ENCODE measurements at places on chromosomes 1 and 21.

DNA sequence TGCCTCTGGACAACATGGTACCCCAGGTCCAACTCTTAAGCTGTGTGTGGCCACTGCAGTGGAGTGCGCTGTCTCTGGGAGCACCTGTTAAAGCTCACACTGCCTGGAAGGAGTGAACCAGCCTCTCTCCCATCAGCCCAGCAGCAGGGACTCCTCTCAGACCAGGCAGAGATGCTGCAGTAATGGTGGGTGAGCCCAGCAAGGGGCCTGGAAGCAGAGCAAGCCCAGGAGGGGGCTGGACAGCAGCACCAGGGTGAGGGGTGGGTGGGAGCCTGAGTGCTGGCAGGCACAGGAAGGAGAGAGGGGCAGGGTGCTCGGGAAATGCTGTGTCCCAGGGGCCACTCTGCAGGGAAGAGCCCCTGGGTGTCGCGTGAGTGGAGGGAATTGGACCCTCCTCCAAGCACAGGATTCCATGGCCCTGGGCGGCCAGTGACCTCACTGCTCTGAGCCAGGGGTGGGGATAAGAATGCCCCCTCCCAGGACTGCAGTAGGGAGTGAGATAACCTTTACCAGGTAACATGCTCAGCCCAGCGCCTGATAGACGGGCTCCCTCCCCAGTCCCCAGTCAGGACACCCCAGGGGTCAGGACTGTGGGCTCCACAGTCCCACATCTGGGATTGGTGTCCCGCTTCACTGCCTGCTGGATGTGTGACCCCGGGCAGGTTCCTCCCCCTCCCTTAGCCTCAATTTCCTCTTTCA, 313.1 kb downstream of the MATN1 start:
- DNase-seq: no peak

- no peak for DNase-seq
These were observed 268.3 kb upstream of the PROX1 start for GRCh38 chr1:213719462-213719861.

- DNase-seq: no peak
These were observed 27.7 kb downstream of the C1QB start for GRCh38 chr1:22680726-22681125.

DNA sequence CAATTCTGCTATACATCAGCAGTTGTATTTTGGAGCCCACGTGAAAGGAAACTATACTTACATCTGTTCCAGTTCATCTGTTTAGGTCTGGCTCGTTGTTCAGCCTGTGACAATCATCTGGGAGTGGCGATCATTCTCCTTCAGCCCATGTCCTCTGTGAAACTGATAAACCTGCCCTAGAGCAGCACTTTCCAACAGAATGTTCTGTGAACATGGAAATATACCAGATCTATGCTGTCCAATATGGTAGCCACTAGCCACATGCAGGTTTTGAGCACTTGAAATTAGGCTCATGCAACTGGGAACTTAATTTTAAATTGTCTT, 24.5 kb upstream of the COQ8A start:
- no peak for DNase-seq

DNA sequence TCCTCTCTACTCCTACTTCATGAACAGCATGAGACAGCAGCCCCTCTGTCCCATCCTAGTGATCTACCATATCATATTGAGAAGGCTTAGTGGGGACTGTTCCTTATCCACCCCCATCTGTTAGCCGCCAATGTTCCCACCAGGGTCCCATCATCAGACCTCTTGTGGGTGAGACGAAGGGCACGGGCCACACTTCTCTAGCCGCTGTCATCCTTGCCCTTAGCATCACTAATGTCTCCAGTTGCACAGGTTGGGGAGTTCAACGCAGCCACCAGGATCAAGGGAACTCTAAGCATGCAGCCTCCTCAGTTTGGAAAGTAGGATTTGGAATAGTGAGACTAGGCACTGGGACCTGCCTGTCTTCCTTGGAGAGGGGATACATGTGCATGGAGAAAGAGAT, 20.1 kb downstream of the INKA2 start:
- DNase-seq: no peak

DNA sequence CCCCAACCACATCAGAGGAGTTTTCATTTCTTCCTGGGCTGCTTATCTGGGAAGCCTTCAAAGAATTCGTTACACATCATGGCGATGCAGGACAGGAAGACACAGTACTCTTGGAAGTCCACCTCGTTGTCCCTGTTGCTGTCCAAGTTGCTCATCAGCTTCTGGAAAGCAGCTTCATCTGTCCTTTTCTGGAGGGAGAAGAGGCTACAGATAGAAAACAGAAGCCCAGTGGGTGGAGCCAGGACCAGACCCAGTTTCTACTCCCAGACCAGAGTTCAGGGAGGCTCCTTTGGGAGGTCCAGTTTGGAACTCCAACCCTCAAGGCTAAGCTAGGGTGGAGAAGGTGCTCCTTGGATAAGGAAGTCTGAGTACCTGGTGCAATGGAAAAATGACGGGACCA, 1.9 kb downstream of the S100A4 start:
- DNase-seq: no peak

GRCh38 chr1:223264983-223265908, 98.7 kb downstream of the SUSD4 start:
- no peak for DNase-seq

DNA sequence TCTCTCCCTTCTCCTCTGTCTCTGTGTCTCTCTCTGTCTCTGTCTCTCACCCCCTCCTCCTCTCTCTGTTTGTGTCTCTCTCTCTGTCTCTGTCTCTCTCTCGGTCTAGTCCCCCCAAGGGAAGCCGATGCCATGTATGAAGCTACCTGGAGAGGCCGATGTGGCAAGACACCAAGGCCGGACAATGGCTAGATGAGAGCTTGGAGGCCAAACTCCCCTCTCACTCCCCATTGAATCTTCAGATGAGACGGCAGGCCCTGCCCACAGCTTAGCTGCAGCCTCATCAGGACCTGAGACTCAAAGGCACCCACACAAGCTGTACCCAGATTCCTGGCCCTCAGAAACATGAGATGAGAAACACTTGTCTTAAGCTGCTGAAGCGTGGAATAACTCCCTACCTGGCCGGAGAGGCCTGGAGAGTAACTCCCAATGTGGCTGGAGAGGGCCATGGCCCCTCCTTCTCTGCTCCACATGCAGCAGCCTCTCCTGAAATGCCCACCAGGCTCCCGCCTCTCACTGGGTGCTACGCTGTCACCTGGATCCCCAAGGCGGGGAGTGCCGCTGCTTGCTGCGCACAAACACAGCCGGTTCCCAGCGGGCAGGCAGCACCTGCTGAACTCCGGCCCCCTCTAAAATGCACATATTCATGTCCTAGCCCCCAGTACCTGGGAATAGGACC, 7.8 kb upstream of the ACTRT2 start:
- DNase-seq: no peak

DNA sequence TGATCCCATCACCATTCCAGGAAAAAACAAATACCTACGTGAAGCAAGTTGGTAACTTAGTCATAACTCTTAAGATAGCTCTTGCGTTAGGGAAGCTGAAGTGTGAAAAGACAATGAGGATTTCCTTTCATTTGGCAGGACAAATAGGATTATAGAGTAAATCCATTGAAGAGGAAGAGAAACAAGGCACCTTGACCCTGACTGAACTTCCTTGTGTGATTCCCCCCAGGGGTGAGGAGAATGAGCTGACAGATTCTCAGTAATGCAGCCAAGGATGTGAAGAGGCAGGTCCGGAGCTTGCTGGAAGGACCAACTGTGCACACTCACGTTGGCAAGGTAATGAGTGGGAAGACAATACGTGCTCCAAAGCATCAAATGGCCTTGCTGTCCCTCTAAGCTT, 55.0 kb upstream of the HMCN1 start:
- peak; percentile 6 for DNase-seq

DNA sequence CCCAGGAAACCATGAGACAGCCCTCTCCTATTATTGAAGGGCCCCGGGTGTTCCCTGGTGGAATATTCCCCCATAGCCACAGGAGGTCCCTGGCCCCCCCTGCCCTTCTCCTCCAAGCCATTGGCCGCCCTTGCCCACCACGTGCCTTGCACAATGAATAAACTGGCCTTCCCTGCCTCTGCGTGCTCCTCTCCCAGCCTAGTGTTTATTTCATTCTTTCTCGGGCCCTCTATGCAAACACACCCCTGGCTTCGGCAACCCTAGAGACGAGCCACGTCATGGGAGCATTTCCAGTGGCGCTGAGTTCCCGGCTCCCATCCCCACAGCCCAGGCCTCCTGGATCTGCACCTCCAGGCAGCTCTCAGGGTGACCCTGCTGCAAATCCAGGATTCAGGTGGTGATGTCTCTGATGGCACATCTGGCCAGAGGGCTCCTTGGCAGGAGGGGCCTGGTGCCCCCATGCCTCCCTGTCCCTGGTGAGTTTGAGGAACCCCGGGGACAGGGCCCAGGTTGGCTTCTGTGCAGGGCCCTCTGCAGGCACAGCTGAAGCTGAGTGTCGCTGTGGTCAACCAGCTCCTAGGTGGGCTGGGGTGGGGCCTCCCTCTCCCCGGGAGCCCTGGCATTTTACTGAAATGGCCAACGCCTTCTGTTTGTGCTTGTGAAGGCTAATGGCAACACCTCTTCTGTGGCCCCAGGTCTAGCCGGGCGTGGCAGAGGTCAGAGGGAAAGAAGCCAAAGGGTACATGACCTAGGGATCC, 6.2 kb downstream of the KRTAP10-12 start:
- no peak for DNase-seq

DNA sequence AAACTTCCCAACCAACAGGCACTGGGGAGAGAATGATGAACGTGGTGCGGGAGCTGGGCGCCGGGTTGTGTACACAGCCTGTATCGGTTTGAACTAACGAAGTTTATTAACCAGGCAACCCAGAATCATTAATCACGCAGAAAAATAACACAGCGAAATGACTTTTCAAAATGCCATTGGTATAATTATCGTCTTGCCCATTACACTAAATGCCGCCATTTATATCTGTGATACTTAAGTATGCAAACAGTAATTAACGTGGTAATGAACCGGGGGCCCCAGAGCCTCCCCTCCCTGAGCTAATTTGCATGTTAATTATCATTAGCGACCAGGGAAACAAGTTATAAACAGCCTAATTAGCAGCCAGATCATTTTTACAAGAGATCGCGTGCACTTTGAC, 5.1 kb upstream of the TTC34 start:
- DNase-seq: no peak

DNA sequence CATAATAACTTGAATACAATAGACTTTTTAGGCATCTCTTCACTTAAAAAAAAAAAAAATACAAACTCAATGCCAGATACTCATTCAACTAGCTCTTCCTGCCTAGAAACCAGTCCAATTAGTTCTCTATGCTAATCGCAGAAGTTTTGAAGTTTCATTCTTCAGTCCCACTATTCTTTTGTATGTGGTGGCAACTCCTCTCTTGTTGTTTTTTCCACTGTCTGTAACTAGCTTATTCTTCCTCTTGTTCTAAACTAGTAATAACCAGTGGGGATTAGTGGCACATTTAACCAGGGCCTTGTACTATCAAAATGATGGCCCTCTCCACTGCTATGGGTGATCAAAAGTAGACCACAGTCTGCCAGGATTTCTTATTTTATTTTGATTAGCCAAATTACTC, 52.5 kb downstream of the SELENOF start:
- DNase-seq: no peak

DNA sequence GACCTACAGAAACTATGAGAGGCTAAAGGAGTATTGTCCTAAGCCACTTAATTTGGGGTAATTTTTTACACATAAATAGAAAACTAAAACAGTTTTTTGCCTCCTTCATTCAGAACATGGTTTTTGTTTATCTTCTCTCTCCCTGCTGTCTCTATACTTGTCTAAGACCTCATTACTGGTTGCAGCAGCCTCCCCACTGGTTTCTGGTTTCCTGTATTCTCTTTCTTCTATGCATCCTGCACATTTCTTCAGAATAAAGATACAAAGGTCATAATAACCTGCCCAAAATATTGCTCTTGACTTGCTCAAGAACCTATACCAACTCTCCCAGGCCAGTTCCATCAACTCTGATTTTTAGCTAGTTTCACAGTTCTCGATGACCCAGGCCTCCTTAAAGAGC, 19.8 kb upstream of the BOLA1 start:
- DNase-seq: no peak

GRCh38 chr1:157167437-157167836, 29.2 kb upstream of the ETV3 start:
- no peak for DNase-seq

GRCh38 chr1:24417681-24418080, 2.1 kb downstream of the NIPAL3 start:
- DNase-seq: peak; percentile 45

- DNase-seq: no peak
These were observed 49.5 kb upstream of the LRRN2 start for GRCh38 chr1:204735042-204735441.

- DNase-seq: peak; percentile 81
These were observed 921 bp upstream of the ASCL5 start for GRCh38 chr1:201127755-201128455.

DNA sequence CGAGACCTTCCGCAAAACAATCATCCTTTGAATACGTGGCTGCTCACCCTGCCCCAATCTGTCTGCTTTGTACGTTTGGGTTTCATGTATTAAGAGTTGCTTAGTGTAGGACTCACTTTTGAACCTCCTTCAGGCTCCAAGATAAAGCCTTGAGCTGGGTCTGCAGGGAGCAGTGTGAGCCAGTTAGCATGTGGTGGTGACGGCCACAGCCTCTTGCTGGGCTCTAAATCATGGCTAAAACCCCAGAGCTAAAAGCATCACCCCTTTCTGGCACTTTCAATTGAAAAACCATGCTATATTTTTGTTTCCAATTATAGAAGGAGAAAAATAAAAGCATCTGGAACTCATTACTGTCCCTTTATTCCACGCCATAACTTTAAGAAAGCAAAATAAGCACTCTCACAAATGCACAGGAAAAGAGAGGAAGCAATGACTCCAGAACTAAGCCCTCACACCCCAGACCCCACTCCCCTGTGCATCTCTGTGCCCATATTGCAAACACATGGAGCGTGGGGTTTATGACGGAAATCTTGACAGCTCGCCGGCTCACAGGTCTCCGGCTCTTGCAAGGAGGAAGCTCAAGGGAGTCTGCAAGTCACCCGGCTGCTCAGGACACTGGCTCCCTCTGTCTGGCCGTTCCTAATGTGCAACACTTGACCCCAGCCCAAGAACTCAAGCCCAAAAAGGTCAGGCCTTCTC, 135.5 kb downstream of the MIS18A start:
- peak; percentile 79 for DNase-seq

DNA sequence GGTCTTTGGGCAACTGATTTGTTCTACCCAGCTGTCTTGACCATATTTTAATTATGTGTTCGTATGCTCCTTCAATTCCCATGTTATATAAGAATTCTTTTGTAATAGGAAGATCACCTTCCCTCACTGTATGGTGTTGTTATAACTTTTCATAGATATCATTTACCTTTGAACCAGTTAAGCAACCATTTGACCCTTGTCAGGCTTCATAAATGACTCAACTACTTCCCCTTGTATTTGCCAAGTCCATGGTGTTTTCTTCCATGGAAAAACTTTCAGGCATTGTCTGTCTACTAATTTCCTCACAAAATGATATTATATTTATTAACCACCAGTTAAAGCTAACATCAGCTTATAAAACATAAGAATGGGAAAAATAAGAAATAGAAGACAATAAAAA, 5.1 kb downstream of the BPNT1 start:
- no peak for DNase-seq

DNA sequence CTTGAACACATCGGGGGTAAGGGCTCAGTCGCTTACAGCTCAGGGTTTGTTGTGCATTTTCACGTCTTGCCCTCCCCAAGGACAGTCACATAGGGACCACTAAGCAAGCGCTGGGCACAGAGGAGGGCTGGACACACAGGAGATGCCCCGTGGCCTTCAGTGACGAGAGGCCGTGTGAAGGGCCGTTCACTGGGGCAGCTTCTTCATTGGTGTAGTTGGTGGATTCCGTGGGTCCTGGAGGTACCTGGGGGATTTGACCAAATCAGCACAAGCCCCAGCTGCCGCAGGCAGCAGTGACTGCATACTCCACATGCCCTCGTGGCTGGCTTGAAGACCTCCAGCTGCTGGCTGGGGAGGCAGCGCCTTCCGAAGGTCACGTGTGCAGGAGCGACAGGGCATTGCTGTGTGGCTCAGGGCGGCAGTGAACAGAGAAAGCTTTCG, 100.8 kb upstream of the C1orf174 start:
- DNase-seq: no peak
